ENCODE measurements at places on chromosomes 4 and X.

- no peak for DNase-seq
Observed at GRCh38 chr4:41058426-41058825, 155.9 kb downstream of the APBB2 start.

- no peak for DNase-seq
Observed at GRCh38 chrX:9835585-9836210, 49.5 kb downstream of the SHROOM2 start.

DNA sequence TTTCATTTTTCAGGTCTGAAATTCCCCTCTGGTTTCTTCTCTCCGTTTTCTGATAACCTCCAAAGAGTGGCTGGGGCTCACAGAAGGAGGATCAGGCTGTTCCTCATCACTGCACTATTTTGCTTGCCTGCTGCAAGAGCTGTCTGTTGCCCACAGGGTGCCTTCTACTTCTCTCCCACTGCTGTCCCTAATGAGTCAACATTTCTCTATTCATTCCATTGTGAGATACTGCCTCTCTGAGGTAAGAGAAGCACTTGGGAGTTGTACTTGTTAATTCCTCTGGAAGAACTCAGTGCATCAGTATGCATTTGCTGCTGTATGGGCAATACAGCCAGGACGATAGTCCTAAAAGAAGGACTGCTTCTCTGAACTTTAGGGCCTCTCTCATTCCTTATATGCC, 34.8 kb downstream of the CT47B1 start:
- no peak for DNase-seq

DNA sequence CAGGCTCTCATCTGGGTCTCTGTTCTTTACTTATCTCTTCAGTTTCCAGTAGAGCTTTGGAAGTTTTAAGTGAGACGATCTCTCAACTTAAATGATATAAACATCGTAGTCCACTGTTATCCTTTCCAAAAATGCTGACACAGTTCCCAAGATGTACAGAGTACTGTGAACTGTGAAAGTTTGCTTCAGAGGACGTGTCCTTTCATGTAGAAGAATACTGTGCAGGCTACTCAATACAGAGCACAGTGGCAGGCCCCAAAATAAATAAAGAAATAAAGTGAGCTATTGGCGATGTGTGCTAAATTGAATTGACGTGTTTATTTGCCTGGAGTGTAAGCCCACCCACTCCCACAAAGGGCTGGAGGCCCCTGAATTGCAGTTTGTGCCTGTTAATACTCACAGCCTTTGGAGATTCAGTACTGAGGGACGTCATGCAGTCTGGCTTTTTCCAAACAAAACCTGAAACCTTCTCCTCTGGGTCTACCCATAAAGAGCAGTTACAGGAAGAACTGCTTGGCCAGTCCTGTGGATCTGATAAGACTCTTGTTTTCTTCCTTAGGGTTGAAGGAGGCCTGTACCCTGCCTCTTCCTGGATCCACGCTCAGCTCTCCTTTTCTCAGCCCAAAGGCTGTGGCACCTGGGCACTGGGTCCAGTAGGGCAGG, 66.1 kb downstream of the SOWAHB start:
- DNase-seq, result no peak

DNA sequence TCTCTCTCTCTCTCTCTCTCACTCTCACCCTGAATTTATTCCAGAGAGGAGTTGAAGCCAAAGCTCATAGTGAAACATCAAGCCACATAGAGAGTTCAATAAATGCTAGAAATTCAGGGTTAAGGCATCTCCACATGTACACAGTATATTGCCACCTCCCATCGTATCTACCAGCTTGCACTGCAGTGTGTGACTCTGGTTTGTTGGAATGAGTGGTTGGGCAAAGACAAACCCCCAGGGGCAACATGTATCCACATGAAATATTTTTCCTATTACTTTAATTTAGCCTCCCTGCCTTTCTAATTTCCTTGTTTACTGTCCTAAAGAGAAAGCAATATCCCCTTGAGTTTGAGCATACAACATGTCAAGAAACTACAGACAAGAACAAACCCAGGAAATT, 247.3 kb downstream of the SPATA18 start:
- no peak for DNase-seq

DNA sequence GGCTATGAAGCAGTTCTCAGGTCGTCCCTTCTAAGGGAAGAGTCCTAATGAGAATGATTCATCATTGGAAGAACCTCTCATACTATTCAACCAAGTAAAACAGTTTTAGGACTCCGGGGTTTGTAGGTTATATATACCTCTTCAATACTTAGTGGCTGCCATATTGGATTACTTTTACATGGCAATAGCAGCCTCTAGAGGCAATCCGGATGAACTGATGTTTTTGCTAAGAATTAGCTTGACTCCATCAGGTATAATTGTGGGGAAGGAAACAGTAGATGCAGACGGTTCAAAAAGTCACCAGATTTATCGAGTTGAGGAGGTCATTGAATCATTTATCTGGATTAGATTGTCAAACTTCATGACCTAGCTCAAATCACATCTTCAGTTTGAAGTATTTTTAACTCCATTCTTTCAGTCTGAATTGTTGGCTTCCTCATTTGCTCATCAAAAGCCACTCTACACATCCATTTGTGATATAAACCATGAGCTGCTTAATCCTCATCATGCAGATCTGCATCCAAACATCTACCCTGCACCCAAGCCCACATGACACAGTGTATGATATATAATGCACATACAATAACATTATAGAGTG, 28.4 kb downstream of the GUCY1B1 start:
- DNase-seq, result no peak

DNA sequence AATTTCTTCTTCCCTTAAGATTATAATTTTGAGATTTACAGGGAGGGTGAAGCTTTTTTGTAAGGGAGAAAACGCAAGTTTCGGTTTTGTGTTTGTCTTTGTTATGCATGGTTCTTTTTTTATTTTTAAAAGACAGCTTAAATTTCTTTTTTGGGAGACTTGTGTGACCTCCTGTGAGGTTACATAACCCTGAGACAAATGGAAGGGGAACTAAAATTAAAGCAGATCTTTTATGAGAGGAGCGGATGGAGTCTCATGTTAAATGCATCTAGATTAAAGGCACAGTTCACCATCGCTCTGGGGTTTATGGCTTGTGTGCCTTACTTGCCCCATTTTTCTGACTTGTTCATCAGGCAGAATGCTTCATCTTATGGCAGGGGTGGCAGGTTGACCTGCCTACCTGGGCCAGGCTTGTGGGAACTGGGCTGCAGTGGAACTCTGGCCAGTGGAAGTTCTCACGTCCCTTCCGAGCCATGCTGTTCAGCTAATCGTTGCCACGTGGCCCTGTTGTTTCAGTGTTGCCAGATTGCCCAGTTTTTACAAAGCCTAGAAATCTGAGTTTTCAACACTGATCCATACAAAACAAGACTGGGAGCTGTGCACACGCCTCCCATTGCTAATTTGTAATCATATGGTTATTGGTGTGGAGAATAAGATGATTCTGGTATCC, 291.8 kb downstream of the ARHGAP10 start:
- no peak for DNase-seq

DNA sequence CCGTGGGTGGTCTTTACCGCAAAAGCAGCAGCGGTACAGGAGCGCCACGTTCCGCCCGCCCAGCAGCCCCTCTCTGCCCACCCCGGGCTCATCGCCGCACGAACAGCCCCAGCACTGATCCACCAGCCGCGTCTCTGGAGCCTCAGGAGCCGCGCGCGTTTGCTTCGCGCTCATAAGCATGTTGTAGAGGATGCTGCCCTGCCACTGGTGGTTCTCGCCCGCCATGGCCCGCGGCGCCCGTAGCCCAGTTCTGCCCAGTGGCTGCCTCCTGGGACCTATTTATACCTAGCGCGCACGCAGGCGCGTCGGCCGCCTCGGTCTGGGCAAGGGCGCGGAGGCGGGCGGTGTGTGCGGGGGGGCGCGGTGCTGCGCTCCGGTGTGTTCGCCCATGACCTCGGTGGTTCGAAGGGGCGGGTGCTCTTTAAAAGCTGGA, at the start of gene NR0B1:
TSS of gene NR0B1 (minus strand) at position 252 of the 433 bp plus-strand sequence. CDS start at position 225, 27 bp downstream.
- no peak for DNase-seq

DNA sequence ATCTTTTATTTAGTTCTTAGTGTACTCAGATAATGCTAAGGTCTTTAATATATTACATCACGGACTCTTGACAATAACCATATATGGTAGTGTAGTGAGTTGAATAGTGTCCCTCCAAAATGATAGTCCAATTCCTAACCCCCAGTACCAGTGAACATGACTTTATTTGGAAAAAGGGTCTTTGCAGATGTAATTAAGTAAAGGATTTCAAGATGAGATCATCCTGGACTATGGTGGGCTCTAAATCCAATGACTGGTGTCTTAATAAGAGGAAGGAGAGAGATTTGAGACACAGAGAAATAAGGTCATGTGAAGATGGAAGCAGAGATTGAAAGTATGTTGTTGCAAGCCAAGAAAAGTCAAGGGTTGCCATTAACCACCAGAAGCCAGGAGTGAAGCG, 236.5 kb upstream of the DIPK2B start:
- DNase-seq, result no peak

GRCh38 chr4:47222276-47222675, 190.9 kb downstream of the GABRB1 start:
- DNase-seq, result no peak

- no peak for DNase-seq
Observed at GRCh38 chr4:79050541-79050880, 111.3 kb upstream of the PAQR3 start.

GRCh38 chrX:57933321-57933720, 23.1 kb upstream of the ZXDA start:
- DNase-seq, result no peak

DNA sequence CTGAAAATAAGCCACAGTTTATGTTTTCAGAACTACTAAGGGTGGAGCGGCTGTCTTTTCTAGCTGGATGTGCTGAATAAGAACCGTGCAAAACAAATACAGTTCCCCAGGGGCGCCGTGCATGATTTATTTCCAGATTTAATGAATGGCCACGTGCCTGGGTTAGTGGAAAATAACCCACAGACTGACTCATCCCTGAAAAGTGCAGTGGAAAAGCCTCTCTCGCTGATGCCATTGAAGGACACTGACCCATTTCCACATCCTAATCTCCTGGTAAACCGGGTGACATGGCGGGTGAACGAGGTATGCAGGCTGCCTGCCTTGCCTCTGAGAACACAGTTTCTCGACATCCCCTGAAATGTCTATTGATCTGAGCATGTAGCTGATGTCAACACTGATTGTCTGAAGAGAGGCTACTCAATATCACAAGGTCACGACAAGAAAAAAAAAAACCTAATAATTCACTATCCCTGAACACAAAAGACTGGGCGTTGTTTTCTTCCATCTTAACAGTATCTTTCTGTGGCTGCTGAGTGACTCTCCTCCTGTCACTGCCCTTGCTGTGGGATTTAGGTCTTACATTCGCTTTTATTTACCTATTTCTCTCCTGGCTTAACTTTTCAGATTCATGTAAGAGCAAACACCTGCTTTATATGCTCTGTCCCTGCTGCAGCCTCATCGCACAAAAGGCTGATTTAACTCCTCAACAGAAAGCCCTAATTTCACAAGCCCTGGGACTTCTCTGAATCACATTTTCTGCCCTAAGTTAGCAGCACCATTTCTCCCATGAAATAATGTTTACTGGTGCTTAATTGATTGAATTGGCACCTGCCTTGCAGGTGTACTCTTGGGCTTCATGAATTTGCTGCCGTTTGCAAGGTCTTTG, 76.9 kb upstream of the SCOC start:
- DNase-seq, result no peak

GRCh38 chrX:40105835-40106675, 8.3 kb upstream of the BCOR start:
- peak; percentile 55 for DNase-seq

GRCh38 chrX:67730296-67730695, 186.5 kb downstream of the AR start:
- DNase-seq, result no peak

GRCh38 chr4:152344001-152344400, 191.9 kb downstream of the FBXW7 start:
- DNase-seq, result no peak

GRCh38 chr4:121777625-121778024, 12.7 kb upstream of the SMIM43 start:
- DNase-seq, result no peak

- no peak for DNase-seq
Observed at GRCh38 chr4:72031868-72032608, at the start of gene NPFFR2. Gene NPFFR2 (plus strand): TSS chr4:72032000. CDS start chr4:72128592, 96,592 bp downstream.

DNA sequence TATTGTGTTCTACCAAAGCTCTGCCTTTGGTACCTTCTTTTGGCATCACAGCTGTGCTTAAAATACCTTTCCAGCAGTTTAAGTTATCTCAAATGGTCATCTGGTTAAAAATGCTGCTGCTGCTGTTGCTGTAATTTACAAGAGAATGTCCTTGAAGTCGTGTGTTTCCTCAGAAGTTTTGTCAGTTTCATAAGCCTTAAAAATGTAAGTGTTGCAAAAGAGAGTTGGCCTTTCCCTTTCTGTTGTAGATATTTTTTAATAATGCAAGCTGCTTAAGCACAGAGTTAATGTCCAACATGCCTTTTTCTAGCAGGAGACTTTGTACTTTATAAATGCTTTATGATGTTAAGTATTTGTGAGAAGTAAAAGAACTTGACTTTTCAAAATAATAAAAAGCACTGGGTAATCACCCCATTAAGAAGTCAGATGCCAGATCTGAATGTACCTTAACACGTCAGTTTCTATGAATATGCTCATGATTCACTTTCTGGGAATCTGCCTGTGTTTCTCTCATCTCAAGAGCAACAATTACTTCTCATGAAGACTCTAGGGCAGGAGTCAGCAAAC, 35.3 kb upstream of the TENM3 start:
- DNase-seq, result no peak

- DNase-seq, result peak; percentile 47
Observed at GRCh38 chr4:26131711-26132110, 189.1 kb upstream of the RBPJ start.

DNA sequence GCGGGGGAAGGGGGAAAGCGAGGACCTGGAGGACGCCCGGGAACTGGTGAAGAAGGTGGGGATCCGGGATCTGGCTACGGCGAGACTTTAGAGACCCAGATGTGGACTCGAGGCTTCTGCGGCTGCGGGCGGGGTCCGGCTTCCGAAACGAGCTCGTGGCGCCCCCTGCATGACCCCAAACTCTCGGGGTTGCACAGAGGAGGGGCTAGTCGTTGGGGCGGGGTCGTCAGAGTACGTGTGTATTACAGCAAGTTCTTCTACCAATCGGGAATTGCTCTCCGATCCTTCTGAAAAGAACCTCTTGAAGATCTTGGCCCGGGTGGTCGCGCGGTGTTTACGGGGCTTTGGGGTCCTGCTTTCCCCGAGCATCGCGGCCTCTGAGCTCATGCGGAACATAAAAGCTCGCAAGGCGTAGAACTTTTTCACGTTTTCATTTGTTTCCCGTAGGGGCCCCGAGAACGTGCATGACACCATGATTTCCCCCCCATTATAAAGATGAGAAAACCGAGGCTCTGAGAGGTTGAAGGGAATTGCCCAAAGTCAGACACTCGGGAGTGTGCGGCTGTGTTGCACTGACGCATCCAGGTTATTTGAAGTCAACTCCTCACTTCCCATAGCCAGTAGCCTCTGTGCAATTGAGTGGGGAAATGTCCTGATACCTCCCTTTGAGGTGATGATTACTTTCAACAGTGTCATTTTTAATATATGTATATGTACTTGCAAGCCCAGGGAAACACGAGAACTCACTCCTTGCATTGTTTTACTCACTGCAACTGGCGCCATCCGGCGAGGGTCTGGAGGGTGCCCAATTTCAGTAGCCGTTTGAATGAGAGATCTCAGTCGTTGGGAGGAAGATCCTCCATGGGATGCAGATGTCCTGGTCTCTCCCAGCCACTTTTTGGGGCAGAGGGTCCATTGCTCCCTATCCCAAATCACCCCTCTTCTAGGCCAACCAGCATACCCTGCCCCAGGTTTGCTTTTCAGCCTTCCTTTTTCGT, at the start of gene BEND4:
TSS of gene BEND4 (minus strand) at position 149 of the 998 bp plus-strand sequence. CDS start 512 bp downstream, outside the sequence.
- no peak for DNase-seq
